ENCODE measurements at places on chromosomes 7 and 10.

DNA sequence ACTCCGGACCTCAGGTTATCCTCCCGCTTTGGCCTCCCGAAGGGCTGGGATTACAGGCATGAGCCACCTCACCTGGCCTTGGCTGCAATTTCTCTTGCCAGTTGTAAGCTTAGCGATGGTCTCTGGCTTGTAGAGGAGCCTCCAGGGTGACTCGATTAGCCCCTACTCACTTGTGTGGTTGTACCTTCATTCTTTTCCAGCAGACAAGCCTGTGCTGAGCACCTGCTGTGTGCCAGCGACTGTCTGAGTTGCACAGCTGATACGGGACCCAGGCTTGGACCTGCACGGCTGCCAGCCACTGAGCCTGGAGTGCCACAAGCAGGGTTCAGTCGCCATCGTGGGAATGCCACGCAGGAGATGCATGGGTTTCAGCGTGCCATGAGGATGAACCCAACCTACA, 42.0 kb upstream of the DNAJB6 start:
- no peak for DNase-seq

GRCh38 chr7:73707045-73707631, 12.3 kb downstream of the STX1A start:
- DNase-seq: no peak

DNA sequence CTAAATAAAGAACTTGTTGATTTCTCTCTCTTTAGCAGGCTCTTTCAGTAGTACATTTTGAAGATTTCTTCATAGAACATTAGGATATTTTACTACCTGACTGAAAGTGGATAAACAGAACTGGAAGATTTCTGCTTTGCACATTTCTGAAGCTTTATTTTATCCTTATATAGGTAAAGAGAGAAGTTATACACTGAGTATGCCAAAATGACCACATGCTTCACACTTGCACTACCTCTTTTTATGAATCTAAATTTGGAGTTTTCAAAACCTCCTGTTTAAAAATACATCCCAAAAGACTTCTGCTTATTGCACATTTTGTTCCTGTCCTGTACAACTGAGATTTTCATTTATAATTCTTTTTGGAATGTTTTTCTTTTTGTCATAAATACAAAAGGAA, 197.4 kb upstream of the PRPS1L1 start:
- no peak for DNase-seq

DNA sequence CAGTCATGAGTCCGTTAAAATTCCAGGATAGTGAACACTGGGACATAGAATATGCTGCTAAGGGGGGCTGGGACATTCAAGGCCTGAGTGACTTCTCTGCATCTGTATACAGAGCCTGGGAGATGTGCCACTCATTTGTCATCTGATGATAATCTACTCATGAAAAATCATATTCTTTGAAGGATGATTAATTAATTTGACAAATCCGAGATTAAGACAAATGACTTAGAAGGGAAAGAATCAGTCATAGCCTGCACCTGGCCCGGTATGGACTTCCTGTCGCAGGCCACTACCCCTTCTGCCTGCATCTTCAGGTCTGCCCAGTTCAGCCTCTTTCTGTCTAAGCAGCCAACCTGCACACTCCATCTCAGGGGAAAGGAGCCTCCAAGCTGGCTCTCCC, 18.8 kb upstream of the FAM170B start:
- DNase-seq: no peak

DNA sequence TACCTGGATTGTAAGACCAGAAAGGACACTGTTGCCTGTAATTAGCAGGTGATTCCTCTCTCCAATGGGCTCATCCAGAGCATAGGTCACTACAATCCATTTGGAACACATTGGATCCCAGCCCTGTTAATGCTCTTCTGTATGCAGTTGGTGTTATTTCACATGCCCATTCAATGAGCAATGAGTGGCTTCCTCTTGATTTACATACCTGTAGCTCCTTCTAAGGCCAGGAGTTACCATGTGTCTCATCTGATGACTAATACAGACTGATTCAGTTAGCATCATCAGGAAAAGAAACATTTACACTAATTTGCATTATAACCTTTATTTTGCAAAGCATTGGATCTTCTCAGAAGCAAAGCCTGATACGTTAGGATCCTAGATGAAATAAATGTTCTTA, 83.1 kb upstream of the NPVF start:
- no peak for DNase-seq

- DNase-seq: no peak
Observed at GRCh38 chr10:271201-271600, 135.9 kb downstream of the ZMYND11 start.

- no peak for DNase-seq
Observed at GRCh38 chr10:71404503-71405295, 8.0 kb downstream of the CDH23 start.

DNA sequence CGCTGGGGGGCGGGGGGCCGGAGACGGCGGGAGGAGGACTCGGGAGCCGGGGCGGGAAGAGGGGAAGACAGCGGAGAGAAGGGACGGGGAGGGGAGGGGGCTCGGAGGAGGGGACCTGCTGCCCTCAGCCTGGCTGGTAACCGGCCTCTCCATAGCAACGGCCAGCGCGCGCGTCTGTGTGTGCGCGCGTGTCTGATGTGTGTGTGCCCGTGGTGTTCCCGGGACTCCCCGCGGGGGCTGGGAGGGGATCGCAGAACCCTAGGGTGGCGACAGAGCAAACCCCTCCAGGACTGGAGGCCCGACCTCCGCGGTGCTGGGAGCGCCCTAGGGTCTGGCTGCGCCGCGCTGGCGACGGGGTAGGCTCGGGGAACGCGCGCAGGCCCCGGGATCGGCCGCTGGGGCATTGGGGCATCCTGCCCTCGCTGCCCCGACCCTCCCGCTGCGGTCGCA, 356.3 kb downstream of the DNAJB6 start:
- DNase-seq: no peak

DNA sequence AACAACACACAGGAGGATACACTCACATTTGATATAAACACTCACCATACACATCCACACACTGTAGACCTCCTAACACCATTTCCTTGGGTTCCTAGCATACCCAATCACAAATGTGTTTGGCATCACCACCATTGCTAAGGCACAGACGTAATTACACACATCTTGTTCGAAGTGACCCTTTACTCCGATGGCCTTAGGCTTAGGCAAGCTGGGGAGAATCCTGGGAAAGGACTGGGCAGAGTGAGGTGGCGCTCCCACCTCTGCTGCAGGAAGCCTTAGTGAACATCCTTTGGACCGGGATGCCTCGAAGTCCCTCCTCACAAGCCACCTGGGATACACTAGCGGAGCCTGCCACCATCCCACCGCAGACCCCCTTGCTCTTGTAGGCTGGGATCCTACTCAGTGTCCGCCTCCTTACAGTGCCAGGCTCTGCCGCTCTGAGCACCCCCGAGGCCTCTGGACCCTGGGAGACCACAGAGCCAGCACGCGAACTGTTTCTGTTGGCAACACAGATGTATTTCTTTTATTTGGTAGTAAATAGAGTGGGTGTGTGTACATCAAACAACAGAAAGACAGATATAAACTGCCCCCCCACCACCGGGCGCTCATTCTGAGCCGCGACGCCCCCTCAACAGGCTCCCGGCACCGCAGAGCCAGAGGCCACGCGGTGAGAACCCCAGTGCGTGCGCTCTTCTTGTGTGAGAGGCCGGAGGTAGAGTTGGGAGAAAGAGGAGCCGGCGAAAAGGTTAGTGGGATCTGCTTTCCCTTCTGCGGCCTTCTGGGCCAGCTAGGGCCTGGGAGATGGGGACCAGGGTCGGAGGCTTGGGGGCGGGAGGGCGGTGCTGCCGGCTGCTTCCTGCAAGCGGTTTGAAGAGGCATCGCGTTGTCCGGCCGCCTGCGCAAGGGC, 5.9 kb upstream of the HMX2 start:
- no peak for DNase-seq

- no peak for DNase-seq
Observed at GRCh38 chr7:42674541-42674940, 237.3 kb downstream of the C7orf25 start.

DNA sequence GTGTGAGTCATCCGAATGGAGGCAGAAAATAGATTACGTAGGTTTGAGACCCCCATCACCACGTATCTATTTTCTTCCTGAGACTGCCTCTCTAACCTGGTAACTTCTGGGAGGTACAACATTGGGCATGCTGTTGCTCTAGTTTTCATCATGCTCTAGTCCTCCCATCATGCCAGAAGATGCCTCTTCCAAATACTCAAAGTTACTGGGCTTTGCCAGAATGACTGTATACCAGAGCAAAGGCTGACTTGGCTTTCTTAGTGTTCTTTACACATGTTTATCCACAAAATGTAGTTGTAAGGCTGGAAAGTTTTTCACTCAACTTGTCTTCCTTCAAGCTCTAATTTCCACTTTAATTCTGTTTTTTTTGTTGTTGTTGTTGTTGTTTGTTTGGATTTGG, 370.5 kb downstream of the MDFIC start:
- no peak for DNase-seq

- DNase-seq: no peak
Observed at GRCh38 chr10:95998255-95998784, 45.1 kb upstream of the CCNJ start.

DNA sequence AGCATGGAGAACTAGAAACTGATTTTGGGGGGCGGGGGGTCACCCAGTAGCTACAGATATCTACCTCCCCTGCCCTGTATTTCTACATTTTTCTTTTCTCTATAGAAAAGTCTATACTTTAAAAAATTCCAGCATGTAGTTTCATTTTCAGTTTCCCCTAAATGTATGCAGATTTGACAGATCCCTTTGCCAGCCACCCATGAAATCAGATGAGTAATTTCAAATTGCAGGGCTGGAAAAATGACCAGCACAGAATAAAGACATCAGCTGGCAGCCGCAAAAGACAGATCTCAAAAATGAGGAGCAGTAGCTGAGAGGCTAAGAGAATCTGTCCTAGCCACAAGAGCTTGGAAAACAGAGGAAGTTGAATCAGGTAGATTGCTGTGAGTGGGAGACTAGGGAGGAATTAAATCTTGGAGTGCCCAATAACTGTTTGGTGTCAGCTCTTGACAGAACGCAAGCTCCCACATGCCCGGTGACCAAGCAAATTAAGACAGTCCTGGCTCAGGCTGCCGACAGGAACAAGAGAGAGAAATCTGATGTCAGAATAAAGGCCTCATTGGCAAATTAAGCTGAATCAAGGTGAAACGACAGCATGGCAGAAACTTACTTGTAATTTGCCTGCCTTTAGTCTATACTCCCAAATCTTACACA, 24.5 kb downstream of the ADRB1 start:
- no peak for DNase-seq

DNA sequence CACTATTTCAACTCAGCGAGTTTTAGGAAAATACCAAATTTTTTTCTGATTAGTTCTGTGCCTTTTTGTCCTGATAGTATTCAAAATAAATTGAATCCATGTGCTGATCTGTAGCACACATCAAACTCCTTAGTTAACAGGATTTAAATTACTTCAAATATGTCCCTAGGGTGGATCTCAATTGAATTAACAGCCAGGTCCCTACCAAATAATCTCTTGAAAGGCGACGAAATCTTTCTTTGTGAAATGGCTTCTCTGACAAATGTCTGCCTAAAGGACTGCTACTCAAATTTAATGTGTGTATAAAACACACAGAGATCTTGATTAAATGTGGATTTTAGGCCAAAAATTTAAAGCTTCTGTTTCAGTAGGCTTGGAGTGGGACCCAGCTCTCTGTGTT, 989.6 kb upstream of the KCND2 start:
- DNase-seq: no peak

DNA sequence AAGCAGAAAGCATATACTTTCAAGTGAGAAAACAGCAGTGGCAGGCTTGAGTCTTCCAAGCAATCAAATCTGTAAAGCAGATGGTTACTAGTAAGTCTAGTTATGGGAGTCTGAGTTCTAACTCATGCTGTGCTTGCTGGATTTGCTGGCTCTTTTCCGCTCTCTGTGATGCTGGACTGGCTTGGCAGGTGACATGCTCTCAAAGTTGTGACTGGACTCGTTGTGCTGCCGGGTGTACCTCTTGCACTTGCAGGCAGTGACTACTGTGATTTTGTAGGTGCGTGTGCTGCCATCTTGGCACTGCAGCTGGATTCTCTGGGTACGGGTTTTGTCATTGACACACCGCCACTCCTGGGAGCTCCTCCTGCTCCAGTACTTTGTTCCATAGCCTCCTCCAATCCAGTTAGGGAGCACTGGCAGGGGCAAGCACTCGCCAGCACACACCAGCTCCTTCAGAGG, 3.1 kb downstream of the SOSTDC1 start:
- no peak for DNase-seq

- DNase-seq: no peak
Observed at GRCh38 chr10:118401708-118402193, 59.6 kb upstream of the FAM204A start.

DNA sequence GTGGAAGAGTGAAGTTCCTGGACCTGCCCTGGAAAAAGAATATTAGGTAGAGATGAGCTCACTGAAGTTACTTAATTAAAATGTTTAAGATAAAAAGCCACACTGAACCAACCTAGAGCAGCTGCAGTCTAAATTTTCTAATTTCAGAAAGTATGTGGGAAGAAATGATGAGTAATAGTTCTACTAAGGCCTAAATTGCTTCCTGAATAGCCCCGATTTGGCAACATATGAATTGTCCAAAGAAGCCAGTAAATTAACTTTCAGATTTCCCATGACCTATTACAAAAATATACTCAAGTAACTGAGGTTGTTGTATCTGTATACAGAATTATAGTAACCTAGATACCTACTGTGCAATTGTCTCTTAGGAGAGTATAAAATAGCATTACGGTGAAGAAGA, 312.6 kb downstream of the IPMK start:
- DNase-seq: no peak

GRCh38 chr7:112365551-112365950, 84.7 kb upstream of the IFRD1 start:
- no peak for DNase-seq

GRCh38 chr7:88522771-88523293, 216.1 kb upstream of the STEAP4 start:
- no peak for DNase-seq

- no peak for DNase-seq
Observed at GRCh38 chr10:74585231-74586087, 240.9 kb upstream of the KAT6B start.

GRCh38 chr7:19565602-19566001, 143.2 kb downstream of the POLR1F start:
- DNase-seq: no peak

GRCh38 chr7:2247141-2247995, 5.3 kb downstream of the NUDT1 start:
- no peak for DNase-seq

- DNase-seq: no peak
Observed at GRCh38 chr7:98365863-98366561, 34.9 kb downstream of the BAIAP2L1 start.

- no peak for DNase-seq
Observed at GRCh38 chr7:65509368-65510186, 135.9 kb downstream of the ZNF92 start.

GRCh38 chr7:7816084-7816483, 97.7 kb upstream of the RPA3 start:
- no peak for DNase-seq

- no peak for DNase-seq
Observed at GRCh38 chr10:114779803-114780576, 41.6 kb upstream of the FHIP2A start.
